ENCODE measurements at places on chromosomes 2 and 18.
A peak's percentile ranks its signal among the peaks of the same experiment; 100 is the strongest.

GRCh38 chr2:185404578-185404977 lies 334.0 kb upstream of the FSIP2 start:
- no peak for DNase-seq

GRCh38 chr2:109376796-109377495 lies 236.8 kb downstream of the SEPTIN10 start:
- no peak for DNase-seq

- DNase-seq, result no peak
Measured at GRCh38 chr2:239308661-239309397, 92.0 kb downstream of the HDAC4 start.

DNA sequence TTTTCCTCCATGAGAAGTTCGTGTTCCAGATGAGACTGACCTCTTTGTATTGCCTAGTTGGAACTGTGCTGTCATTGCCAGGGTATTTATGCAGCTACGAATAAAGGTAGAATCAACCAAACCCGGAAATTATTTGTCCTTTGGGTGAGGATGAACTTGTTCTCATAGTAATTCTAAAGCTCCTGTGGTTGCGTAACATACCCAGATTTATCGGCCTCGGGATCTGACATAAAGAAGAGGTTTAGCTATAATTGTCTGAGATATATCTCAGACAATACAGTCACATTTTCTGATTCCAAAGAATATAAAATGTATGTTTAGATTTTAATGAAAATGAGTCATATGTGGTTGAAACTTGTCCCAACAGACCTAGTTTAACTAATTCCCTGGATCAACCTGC lies 628.7 kb upstream of the LINC00305 start:
- DNase-seq, result no peak

- no peak for DNase-seq
Measured at GRCh38 chr2:65464604-65465003, 32.2 kb upstream of the SPRED2 start.

- DNase-seq, result no peak
Measured at GRCh38 chr2:61141151-61141550, 20.8 kb upstream of the C2orf74 start.

GRCh38 chr2:85971366-85971765 lies 82.6 kb upstream of the ST3GAL5 start:
- DNase-seq, result no peak

- no peak for DNase-seq
Measured at GRCh38 chr2:43460174-43460546, 135.7 kb downstream of the THADA start.

DNA sequence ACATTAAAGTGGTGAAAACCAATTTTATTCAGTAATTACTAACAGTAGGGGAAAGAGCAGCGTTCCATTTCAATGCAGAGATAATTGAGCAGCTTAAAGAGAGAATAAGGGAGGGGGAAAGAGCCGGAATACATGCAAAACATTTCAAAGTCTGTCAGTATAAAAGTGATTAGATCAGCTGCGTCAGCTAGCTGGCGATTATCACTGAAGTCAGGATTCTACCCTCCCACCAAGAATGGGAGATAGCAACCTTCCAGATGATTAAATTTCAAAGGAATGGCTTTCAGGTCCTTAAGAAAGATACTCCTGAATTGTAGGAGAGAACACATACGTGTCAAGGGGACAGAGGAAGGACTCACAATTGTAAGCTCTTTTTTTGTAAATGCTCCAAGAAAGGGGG lies 2.7 kb upstream of the ZC3H6 start:
- DNase-seq, result no peak

DNA sequence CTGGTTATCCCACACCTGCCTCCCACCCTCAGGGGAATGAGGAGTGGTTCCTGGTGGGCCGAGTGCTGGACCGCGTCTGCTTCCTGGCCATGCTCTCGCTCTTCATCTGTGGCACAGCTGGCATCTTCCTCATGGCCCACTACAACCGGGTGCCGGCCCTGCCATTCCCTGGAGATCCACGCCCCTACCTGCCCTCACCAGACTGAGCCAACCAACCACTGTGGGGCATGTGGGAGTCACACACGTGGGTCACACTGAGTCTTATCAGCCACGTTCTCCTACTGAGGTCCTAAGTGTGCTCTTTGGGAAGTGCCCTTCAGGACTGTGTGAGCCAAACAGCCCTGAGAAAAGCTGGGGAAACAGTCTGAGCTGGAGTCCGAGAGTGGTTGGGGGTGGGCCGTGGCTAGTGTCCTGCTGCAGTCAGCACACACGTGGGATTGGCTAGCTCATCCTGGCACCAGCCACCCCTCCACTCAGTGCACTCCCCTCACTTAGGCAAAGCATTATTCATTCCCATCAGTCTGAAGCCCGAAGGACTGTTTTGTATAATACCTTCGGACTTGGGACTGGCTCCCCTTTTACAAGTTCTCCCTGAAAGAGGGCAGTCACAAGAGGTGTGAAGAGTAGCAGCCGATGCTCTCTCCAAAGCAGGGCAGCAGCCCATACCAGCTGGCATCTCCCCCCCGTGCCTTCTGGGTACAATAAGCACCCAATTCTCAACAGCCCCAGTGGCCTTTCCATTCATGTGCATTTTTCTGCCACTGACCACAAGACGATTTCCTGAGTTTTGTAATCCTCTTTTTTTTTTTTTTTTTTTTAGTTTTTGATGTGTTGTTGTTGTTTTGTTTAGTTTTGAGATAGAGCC lies 4.6 kb downstream of the TIGD1 start:
- no peak for DNase-seq

- no peak for DNase-seq
Measured at GRCh38 chr2:214737188-214737587, 72.3 kb downstream of the BARD1 start.

- DNase-seq, result no peak
Measured at GRCh38 chr2:174728096-174728495, 36.2 kb downstream of the CHRNA1 start.

DNA sequence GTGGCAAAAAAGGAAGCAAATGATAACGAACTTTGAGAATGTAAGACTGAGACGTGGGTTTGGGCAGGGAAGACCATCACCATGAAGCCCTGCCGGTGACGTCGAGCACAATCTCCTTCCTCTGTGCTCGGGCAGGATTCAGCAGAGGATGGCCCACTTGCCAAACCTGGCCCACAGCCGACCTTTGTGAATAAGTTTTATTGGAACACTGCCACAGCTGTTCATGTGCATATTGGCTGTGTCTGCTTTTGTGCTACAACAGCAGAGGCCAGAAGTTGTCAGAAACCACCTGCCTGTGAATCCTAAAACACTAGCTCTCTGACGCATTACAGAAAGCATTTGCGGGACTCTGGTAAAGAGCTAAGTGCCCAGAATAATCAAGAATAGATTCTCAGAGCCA lies 223.9 kb downstream of the MYT1L start:
- DNase-seq, result no peak

DNA sequence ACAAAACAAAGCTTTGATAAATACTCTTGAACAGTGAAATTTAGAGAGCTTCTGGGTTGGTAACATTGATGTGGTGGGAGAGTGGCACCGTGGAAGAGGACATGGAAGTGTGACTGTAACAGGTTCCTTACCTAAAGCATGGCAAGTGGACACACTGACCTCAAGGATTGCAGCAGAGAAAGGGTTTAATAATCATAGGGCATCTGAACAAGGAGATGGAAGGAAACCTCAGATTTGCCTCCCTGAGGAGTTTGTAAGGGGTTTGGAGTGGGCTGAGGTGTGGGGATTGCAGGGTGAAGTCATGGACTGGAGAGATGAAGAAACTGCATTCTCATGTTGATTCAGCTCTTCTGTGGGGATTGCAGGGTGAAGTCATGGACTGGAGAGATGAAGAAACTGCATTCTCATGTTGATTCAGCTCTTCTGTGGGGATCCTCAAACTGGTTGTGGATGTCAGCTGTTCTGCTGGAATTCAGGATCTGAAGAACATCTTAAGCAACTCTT lies 83.8 kb upstream of the TLK1 start:
- DNase-seq, result no peak

DNA sequence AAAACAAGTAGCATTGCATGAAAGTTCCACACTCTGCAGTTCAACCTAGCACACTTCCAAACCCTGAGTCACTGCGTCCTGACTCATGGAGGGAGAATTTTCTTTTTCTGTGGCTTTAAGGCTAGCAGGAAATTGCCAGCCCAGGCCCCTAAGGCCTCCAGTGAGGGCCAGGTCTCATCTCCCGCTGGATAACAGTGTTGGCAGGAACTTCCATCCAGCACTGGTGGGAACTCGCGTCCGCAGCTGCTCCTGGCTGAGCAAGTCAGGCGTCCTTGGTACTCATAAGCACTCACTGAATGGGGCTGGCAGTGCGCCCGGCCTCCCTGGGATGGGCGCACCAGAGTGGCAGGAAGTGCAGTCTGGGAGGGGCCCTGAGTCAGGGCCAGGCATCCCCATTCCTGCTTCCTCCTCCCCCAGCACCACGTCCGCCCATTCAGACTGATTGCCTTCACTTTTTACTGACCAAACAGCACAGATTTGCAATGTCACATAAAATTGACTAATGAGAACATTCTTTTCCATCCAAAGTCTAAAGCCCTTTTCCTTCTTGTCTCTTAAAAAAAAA lies 14.3 kb downstream of the MALL start:
- no peak for DNase-seq

GRCh38 chr2:8488001-8488738 lies 193.7 kb upstream of the ID2 start:
- DNase-seq, result peak; percentile 41

DNA sequence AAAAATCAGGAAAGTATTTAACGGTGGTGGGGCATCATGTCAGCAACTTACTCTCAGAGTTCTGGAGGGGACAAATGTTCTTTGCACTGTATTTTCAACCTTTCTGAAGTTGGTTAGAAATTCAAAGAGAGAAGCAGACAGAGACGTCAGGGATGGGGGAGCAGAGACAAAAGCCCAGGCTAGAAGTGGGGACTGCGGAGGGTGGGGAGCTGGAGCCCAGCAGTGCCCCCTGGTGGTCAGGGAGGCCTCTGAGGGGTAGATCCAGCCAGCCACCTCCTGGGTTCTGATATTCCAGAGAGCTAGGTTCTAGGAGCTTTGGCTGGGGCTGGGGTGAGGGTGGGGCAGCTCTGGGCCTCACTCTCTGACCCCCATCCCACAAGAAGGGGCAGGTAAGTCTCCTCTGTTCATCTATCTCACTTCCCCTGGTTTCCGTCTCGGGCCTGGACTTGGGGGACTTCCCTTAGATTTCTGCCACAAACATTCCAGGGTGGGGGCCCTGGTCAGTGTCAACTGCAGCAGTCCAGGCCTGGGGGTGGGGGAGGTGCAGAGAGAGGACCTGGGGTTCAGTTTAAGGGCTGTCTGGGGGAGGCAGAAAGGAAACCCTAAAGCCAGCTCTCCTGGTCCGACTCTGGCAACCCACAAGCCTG lies 8.9 kb downstream of the TNS1 start:
- peak; percentile 26 for DNase-seq

GRCh38 chr2:171858397-171858958 lies 35.6 kb downstream of the SLC25A12 start:
- no peak for DNase-seq

GRCh38 chr18:57743008-57743407 lies 60.1 kb downstream of the ATP8B1 start:
- DNase-seq, result no peak

DNA sequence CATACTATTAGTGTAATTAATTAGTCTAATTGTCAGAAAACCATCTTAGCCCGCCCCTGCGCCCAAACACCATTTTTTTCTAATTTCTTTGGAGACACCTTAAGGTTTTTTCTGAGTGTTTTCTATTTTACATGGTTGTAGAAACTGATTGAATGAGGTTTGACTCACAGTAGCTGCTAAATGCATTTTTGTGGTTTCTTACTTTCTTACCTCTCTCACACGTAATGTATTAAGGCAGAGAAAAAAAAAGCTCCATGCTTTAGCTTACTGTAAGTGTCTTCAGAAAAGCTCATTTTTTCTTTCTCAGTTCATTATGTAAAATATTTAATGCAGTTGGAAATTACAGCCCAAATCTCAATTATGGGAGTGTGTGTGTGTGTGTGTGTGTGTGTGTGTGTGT lies 548.5 kb upstream of the LRRTM4 start:
- no peak for DNase-seq

DNA sequence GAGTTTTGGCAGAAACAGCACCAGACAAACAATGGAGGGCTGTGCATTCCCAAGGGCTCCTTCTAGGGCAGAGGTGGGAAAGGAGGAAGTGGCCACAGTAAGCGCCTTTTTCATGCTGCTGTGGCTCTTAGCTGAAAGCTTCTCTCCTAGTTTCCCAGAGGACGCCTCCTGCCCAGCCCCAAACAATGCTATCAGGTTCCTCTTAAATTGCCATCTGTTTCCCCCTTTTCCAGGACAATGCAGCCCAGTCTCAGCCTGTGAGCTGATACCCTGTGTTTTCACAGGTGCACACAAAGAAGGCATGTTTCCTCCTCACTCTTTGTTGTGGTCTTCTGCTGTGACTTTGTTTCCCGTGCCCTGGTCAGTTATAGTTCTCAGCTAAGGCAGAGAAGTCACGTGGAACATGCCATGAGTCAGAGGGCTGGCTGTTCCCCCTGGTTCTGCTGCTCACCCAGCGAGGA lies 5.4 kb upstream of the FAM124B start:
- DNase-seq, result no peak

DNA sequence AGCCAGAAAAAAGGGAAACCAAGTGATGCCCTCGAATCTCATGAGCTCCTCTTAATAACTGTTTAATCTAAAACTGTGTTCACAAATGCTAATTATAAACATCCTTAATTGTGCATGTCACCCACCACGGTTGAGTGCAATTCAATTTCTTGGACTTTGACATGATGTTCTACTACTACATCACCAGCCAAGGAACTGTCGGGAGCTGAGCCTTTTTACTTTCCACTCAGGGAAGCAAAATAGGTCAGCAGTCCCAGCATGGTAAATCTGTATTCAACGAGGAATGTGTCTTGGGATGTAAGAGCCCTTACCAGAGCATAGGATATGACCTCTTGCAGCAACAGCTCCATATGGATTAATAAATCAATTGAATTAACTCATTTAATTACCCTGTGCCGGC lies 20.8 kb upstream of the REG3G start:
- no peak for DNase-seq

DNA sequence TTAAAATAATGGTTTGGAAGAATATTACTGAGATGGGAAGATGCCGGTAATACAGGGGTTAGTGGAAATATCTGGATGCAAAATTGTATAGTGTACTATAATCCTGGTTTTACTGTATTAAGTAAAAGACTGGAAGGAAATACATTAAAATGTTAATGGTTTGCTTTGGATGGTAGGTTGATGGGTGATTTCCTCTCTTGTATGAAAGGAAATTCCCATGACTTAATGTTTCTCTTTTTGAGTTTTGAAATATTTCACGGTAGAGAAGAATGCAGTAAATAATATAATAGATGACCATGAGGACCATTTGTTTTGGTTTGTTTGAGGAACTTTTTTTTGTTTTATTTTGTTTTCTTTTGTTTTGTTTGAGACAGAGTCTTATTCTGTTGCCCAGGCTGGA lies 8.2 kb downstream of the SPTBN1 start:
- no peak for DNase-seq

GRCh38 chr18:62279561-62279960 lies 45.5 kb upstream of the TNFRSF11A start:
- DNase-seq, result no peak

- DNase-seq, result no peak
Measured at GRCh38 chr2:217993138-217993537, 9.7 kb downstream of the TNS1 start.

- DNase-seq, result no peak
Measured at GRCh38 chr2:239260546-239261327, 140.1 kb downstream of the HDAC4 start.
